Activated T-helper 1 cell treated with Interleukin-2 at 50 U/mL for 16 hours (primary cell): ENCODE measurements at places on chromosomes 3 and 15.

GRCh38 chr15:51401051-51401780 is 59.8 kb downstream of the GLDN start:
- DNase-seq, result no peak

GRCh38 chr15:34812369-34812768 is 17.0 kb upstream of the ACTC1 start:
- no peak for DNase-seq

DNA sequence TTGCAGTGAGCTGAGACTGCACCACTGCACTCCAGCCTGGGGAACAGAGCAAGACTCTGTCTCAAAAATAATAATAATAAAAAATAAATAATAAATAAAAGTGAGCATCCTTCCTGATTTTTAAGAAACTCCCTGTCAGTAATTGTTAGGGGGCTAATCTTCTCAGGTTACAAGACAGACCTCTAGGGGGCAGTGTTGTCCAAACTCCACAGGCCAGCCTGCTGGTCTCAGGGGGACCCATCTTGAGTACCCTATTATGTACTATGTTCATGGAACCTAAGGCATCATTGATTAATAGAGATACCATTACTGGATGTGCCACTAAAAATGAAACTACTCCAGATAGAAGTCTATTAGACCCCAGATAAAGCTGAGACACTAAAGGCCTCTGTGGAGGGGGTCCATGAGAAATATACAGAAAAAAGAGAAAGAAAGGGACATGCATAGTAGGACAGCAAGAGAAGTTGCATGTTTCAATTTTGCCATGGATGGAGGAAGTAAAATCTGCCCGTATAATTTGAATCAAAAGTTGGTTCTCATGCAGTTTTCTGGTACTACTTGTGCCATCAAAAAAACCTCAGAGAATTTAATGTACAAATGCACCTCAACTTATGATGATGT is 85.5 kb upstream of the CDV3 start:
- DNase-seq, result peak; percentile 25

- no peak for DNase-seq
Observed at GRCh38 chr15:43531018-43531670, 13.7 kb downstream of the MAP1A start.

- DNase-seq, result no peak
Observed at GRCh38 chr3:72137865-72138861, 353.2 kb upstream of the PROK2 start.

DNA sequence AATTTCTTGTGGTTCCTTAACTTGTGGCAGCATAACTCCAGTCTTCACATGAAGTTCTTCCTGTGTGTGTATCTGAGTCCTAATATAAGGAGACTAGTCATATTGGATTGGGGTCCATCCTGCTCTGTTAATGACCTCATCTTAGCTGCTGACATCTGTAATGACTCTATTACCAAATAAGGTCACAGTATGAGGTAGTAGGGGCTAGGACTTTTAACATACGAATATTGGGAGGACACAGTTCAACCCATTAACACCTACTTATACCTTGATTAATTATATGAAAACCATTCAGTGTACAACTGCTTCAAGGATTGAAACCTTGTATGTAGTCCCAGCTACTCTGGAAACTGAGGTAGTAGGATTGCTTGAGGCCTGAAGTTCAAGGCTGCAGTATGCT is 43.9 kb downstream of the OIP5 start:
- no peak for DNase-seq

- no peak for DNase-seq
Observed at GRCh38 chr15:41914411-41914810, 20.6 kb upstream of the SPTBN5 start.

DNA sequence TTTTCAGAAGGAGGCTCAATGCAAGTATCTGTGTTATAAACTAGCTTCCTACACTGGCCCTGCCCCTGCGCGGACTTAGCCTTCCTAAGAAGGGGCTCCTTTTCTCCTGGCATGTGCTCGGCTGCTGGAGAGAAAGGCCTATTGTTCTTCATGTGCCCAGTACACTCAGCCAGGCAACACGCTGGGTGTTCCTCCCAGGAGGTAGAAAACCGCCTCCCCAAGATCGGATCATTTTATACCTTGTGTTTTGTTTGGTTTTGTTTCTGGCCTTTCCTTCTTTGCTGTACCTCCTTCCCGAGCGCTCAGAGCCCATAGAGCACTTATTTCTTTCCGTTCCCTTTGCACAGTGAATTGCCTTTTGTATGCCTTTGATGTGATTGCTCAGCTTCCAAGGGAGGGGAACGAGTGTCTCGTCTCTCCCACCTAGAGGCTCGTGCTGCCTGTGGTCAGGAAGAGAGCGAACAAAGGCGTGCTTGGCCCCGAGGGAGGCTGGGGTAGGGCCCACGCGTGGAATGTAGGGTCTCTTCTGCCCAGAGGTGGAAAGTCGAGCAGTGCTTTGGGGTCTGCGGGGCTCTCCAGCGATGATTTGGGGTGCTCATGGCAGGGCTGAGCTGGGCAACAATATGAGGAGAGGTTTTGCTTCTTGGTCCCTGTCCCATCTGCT is 30.0 kb downstream of the CCNL1 start:
- no peak for DNase-seq

DNA sequence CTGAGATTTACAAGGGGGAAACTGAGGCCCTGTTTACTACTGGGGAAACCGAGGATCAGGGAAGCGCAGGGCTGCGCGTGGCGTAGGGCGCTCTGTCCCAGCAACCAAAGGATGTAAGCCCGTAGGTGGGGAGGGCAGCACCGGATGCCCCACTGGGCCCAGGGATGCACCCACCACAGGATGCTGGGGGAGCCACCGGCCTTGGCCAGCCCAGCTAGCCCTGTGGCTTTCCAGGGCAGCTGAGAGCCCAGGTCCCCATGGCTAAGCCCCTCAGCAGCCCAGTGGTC is 33.4 kb downstream of the RPN1 start:
- no peak for DNase-seq

DNA sequence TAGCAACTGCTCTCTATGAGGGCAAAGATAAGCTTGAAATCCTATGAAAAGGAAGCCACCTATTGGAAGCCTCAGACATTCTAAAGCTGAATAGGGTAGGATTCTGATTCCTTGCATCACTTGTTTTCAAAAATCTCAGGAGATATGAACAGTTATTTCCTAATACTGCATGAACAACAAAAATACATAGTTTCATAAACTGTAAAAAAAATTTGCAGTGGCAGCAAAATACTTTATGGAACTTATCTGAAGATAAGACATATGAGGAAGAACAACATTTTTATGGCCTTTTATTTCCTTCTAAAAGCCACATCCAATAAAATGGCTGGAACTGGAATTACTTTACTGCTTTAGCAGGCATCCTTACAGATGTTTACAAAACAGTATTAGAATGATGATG is 29.9 kb downstream of the AP3S2 start:
- no peak for DNase-seq

DNA sequence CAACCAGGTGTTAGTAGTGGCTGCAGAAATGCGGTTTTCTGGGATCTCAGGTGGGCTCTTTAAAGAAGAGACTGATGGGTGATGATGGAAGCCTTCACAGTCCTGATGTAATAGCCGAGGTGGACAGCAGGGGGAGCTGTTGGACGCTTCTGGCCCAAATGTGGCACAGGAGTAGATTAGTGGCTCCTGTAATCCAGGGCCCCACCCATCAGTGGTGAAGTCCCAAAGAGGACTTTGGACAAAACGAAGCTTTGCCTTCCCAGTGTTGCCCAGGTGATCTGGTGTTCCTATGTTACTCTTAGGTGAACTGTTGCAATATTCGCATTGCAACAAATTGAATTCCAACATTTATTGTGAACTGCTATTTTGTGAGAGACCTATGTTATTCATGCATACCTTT is 31.8 kb upstream of the MYZAP start:
- DNase-seq, result peak; percentile 34

DNA sequence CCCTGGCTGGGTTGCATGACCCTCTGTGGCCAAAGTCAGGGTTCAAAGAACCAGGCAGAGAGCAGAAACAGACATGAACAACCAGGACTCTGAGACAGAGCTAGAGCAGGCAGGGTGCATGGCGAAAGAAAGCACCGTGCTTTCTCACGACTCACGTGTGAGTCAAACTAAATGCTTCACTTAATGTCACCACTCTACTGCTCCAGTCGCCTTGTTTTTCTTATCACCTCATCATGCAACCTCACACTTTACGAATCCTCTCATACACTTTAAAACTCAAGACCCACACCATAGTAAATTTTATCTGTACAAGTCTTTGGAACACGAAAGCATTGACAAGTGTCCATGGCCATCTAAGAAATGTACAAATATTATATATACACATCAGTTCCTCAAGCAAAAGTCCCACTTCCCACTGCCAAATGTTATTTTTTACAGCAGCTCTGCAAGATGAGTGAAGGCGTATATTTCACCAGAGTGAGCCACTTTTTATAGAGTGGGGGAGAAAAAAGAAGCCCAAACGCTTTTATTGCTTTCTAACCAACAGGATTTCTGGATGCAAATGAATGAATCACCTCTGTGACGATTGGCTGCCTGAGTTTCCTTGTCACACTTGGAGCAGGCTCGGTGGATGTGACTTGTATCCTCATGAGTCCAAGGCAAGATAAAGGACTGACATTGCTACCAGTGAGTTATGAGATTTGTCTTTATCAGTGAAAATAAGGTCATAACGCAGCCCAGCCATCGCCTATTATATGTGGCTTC is 16.0 kb upstream of the MEGF11 start:
- DNase-seq, result no peak

- DNase-seq, result no peak
Observed at GRCh38 chr3:152352554-152352953, 83.8 kb downstream of the MBNL1 start.

- DNase-seq, result peak; percentile 1
Observed at GRCh38 chr3:87260270-87260669, 16.1 kb downstream of the POU1F1 start.

DNA sequence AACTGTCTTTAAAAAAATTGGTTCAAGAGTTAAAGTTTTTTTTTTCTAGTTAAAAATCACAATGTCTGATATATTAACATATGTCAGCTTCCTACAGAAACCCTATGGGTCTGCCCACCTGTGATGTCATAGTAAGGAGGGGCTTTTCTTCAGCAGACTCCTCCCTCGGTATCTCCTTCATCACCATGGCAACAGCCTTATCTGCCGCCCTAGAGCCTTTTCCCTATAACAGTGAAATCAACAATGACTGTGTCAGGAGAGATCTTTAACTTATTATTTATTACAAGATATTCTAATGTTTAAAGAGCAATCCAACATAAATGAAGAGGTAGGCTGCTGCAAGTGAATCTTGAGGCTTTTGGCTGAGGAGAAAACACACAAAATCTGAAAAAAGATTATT is 138.7 kb downstream of the PEX5L start:
- DNase-seq, result no peak

DNA sequence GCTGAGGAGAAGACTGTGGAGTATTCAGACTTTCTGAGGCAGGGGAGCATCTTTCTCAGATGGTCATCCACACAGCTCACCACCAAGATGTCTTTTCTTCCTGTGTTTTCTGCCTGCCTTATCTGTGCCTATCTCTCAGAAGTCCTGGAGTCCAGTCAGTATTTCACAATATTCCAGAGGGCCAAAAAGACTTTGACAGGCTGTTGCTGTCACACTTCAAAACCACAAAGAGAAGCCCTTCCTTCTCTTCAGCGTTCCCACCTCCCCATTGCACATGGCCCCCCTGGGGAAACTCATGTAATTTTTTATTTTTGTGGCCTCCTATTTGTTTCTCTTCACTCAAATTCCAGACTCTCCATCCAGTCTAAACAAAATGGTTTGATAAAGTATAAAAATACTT is 585.2 kb downstream of the EPHA3 start:
- DNase-seq, result no peak

- DNase-seq, result no peak
Observed at GRCh38 chr3:100254168-100254777, 6.5 kb upstream of the TBC1D23 start.

DNA sequence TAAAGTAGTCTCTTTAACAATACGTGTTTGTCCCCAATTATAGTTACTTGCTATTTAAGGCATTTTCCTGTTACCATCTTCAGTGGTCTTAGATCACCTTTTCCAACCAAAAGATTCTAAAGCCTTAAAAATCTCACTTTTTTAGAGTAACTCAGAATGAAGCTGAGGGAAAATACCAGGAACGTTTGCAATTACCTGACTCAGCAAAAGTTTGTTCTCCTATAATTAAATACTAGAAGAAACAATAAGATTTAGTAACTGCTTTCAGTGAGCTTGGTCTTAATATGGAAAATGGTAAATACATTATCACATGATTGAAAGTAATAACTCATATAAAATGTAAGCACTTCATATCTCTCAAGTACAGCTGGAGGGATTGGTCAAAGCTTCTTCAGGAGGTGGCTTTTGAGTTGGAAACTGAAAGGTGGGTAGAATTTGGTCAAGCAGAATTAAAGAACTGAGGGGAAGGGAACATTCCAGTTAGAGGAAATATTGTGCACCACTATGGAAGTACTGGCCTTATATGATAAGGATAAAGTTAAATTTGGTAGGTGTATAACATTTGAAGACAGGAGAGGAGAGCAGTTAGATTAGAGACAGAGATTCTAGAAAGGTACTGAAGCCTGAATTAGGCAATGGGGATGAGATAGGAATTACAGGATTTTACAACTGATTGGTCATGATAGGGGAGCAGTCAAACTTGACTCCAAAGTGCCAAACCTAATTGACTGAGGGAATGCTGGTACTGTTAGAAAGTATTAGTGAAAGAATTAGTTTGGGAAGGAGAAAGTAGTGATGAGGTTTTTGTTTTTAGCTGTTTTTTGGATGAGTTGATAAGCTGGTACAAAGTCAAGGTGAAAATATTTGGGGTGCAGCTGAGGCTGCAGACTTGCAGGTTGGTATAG is 21.9 kb downstream of the TSC22D2 start:
- no peak for DNase-seq

DNA sequence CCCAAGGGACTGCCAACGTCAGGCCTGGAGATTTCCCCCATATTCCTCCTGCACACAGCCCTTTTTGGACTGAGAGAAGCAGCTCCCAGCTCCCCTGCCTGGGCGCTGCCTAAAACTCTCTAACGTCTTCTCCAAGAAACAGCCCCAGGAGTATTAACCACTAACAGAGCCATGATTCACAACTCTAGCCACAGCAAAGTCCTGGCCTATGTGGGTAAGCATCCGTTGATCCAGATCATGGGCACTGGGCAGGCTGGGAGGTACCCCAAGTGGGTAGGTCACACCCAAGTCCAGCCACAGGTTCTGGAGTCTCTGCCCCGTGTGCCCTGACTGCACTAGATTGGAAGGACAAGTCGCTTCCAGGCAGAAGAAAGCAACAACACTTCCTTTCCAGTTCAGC is 31.9 kb downstream of the NBEAL2 start:
- no peak for DNase-seq

- DNase-seq, result peak; percentile 13
Observed at GRCh38 chr3:47266709-47267489, 15.7 kb downstream of the KIF9 start.
